ENCODE measurements at places on chromosomes 2 and 18.

DNA sequence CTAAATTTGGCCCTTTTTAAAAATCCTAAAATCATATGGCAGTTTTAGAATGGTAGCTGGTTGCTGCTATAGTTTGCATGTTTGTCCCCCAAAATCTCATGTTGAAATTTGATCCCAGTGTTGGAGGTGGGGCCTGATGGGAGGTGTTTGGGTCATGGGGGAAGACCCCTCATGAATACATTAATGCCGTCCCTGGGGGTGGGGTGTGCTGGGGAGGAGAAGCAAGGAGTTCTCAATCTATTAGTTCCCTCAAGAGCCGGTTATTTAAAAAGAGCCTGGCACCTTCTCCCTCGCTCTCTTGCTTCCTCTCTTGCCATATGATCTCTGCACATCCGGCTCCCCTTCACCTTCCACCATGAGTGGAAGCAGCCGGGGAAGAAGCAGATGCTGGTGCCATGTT, 20.8 kb downstream of the GPATCH11 start:
- DNase-seq: no peak

- DNase-seq: no peak
Observed at GRCh38 chr18:36580266-36580665, 248.5 kb downstream of the TPGS2 start.

GRCh38 chr2:241680827-241681599, 5.6 kb downstream of the DTYMK start:
- no peak for DNase-seq

DNA sequence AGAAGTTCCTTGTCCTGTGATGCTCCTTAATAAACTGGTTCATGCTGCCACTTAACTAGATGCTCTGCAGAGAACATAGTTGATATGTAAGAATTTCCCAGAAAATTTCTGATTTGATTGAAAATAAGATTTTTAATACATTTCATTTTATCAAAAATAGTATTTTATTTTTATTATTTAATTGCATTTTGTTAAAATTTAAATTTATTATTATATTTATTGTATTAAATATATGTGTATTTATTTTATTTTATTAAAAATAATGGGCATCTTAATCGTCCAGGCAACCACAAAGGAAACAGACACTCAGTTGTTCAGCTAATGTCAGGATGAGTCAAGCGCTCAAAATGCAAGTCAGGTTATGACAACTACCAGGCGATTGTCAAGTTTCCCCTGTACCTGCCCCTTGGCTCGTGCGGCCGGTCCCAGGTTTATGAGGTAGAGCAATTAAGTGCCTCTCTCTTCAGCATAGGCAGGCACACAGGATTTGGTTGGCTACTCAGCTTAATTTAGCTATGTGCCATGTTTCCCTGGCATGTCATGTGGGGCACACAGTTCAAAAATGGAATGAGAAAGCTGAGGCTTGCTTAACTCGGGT, 361.2 kb downstream of the RND3 start:
- DNase-seq: no peak

DNA sequence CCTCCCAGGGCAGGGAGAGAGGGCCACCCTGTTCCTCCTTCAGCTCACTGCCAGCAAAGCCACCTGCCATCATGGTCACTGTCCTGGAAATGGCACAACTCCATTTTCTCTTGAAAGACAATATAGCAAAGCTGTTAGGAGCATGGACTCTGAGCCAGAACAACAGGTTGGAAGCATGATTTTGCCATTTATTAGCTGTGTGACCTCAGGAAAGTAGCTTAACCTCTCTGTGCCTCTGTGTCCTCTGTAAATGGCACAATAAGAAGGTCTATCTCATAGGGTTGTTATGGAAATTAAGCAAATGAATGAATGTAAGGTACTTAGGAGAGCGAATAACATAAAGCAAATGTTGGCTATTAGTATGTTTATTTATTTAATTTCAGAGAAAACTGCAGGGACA, 730.4 kb upstream of the ID2 start:
- no peak for DNase-seq

- no peak for DNase-seq
Observed at GRCh38 chr2:208392300-208392699, 14.3 kb upstream of the PTH2R start.

DNA sequence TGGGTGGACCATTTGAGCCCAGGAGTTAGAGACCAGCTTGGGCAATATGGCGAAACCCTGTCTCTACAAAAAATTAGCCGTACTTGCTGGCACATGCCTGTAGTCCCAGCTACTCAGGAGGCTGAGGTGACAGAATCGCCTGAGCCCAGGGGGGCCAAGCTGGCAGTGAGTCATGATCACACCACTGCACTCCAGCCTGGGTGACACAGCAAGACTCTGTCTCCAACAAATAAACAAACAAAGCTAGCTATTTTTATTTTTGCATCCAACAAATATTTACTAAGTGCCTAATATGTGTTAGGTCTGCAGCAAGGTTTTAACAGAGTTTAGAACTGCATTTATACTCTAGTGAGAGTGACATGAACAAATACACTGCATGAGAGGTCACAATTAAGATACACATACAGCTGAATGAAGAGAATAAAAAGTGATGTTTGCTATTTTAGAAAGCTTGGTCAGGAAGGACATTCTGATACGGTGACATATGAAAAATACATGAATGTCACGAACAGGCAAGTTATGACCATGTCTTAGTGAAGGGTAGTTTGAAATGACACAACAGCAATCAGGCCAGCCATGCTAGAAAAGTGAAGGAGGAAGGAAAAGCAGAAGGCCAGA, 83.2 kb upstream of the FRZB start:
- DNase-seq: no peak

DNA sequence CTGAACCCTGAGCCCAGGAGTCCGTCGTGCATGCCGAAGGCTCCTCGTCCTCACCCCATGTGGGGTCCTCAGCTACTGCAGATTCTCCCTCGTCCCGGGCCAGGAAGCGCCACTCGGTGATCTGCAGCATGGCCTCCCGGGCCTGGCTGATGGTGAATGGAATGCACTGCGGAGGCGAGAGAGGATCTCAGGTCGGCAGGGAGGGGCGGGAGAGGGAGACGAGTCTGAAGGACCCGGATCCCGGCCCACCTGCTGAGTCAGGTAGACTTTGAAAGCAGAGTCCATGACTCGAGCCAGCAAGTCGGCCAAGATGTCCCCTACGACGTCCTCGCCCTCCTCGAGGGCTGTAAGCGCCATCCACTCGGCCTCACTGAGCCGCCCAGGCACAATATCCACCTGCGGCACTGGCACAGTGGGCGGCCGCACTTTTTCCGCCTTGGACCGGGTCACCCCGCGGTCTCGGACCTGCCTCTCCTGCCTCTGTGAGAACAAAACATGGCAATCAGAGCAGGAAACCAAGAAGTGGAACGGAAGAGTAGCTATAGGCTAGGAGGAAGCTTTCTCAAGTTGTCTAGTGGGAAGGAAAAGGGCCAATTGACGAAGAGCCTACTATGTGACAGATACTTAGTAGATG, 5.5 kb downstream of the C2orf81 start:
- no peak for DNase-seq

GRCh38 chr2:98134172-98135005, 47.4 kb downstream of the VWA3B start:
- no peak for DNase-seq

- no peak for DNase-seq
Observed at GRCh38 chr2:159211447-159212396, 74.8 kb downstream of the WDSUB1 start.

DNA sequence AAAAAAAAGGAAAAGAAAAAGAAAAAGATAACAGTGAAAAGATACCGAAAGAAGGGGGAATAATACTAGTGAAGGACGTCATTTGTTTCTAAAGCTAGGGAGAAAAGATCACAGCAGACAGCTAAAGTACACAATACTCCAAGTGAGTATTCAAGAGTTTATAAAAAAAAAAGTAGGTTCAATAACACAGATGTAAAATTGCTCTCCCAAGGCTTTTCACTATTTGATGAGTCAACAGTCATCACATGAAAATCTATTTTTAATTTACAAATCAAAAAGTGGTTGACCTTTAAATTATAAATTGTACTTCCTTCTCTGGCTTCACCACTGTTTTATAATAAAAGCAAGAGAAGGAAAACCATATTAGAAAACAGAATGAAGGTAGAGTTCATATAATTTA, 144.0 kb downstream of the ZRANB3 start:
- no peak for DNase-seq

GRCh38 chr18:57803103-57803969, at the start of gene ATP8B1:
Gene ATP8B1, minus strand, starts transcription at chr18:57803315. Its CDS starts 71,508 bp downstream, at chr18:57731807.
- no peak for DNase-seq

GRCh38 chr2:43305517-43305916, 79.1 kb upstream of the ZFP36L2 start:
- no peak for DNase-seq

- DNase-seq: no peak
Observed at GRCh38 chr2:88136817-88137216, 9.0 kb upstream of the FABP1 start.

- no peak for DNase-seq
Observed at GRCh38 chr2:48605482-48606175, 12.0 kb upstream of the GTF2A1L start.

GRCh38 chr2:15570104-15570503, 9.0 kb upstream of the NBAS start:
- no peak for DNase-seq

GRCh38 chr2:39568561-39569006, 97.1 kb upstream of the TMEM178A start:
- no peak for DNase-seq

- no peak for DNase-seq
Observed at GRCh38 chr2:158921599-158922408, 46.6 kb upstream of the TANC1 start.

- no peak for DNase-seq
Observed at GRCh38 chr2:148614322-148615049, 30.1 kb upstream of the EPC2 start.

GRCh38 chr2:117323331-117323730, 491.2 kb upstream of the DDX18 start:
- no peak for DNase-seq

DNA sequence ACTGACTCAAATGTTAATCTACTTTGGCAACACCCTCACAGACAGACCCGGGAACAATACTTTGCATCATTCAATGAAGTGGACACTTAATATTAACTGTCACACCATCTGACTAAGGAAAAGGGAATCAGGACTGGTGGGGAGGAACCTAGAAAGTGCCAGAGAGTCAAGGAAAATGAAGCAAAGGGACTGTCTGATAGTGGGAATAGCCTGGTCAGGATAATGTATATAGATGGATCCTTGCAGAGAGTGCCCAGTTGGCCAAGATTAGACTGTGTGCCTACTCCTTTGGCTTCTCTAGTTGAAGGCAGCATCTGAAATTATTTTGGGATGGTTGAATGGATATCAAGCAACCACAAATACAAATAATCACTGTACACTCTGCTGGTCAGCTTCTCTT, 45.2 kb downstream of the ARL6IP6 start:
- no peak for DNase-seq

DNA sequence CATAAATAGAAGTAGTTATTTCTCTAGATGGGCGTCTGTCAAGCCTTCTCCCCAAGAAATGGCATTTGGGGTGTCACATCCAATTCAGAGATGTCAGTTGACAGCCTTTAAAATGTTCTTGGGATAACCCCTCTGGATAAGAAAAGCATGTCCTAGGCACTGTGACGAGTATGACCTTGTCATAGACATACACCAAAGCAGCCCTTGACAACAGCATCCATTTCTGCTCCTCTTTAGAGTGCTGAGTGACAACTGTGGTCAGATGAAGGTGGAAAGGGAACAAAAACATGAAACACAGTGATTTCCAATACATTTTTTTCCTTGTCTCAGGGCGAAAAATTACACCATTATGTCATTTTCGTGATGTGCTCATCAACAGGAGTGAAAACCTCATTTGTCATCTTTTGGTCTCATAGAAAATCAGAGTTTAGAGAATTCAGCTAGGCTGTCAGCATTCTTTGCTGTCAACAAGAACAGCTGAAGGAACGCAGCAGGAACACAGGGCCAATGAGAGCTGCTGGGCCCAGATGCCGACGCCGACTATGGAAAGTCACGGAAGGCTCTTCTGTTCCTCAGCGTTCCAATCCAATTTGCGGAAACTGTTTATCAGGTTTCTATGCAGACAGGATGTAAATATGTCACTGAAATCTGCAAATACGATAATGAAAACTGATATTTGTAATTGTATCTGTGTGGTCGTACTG, 193.2 kb downstream of the ICOS start:
- DNase-seq: no peak

- DNase-seq: no peak
Observed at GRCh38 chr2:129319422-129319717, 660.1 kb upstream of the RAB6C start.

- peak; percentile 27 for DNase-seq
Observed at GRCh38 chr18:6920099-6920955, 190.8 kb downstream of the ARHGAP28 start.

DNA sequence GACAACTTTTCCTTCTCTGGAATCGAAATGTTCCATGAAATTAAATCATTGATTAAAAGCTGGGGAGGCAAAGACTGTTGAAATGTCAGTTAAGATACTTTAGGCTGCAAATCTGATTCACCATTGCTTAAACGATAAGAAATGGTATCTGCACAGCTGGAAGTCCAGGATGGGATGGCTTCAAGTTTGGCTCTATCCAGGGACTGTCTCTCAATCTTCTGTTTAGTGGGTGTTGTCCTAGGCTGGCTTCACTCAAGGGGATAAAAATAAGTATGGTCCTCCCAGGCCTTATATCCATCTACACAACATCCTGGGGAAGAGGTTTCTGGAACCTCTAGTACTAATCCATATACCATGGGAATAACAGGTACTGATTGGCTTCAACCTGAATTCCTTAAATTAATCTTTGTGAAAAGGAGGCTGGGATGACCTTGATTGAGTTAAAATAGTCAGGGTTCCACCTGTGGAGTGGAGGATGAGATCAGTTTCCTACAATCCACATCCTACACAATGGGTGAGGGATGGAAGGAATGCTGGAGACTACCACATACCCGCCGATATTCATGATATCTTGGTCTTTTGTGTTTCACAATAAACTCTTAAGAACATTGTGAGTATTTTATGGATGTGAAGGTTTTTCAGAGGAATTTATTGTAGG, 156.0 kb upstream of the L3MBTL4 start:
- no peak for DNase-seq

All from NCI-H2107 (cell line).